ENCODE measurements at places on chromosomes 5 and 9.

GRCh38 chr9:83238871-83239640, 176.1 kb upstream of the RASEF start:
- DNase-seq = no peak

- DNase-seq = no peak
These were observed 182.8 kb upstream of the SLC27A6 start for GRCh38 chr5:128782446-128782845.

DNA sequence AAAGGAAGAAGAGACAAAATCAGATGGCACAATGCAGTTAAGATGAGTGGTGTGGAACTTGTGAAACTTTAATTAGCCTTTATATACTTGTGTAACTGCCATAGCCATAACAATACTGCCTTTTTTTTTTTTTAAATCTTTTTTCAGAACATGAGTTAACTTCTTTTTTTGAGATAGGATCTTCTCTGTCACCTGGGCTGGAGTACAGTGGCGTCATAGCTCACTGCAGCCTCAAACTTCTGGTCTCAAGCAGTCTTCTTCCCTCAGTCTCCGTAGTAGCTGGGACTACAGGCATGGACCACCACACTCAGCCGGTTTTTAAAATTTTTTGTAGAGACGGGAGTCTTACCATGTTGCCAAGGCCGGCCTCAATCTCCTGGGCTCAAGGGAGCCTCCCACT, 37.2 kb downstream of the GPBP1 start:
- DNase-seq = no peak

GRCh38 chr5:76579166-76579937, 43.9 kb downstream of the F2RL2 start:
- no peak for DNase-seq

DNA sequence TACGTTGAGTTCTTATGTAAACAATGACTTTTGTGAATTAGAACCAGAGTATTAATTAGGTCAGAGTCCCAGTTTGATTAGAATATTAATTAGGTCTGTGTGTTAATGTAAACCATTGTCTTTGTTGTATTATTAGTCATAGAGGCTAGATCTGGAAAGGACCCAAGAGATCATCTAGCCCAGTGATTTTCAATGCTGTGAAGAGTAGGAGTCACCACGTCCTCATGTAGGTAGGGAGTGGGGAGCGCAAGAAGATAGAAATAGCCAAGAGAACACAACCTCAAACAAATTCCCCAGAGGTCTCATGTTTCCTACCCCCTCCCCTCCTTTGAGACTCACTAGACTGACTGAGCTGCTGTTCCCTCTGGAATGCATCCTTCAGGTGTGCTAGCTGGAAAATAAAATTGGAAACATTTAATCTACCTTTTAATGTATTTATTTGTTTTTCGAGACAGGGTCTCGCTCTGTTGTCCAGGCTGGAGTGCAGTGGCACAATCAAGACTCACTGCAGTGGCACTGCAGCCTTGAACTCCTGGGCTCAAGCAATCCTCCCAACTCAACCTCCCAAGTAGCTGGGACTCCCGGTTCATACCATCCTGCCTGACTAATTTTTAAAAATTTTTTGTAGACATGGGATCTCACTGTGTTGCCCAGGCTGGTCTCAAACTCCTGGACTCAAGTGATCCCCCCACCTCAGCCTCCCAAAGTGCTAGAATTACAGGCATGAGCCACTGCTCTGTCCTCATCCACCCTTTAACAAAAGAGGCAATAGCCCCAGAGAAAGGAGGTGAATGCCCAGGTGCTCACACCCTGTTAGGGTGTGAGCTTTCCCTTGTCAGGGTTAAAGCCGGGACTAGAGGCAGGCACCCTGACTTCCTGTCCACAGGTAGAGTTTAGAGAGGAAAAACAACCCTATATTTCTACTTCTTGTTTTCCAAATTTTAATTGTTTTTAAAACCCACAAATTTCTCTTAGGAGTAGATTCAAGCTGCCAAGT, 92.9 kb downstream of the INIP start:
- DNase-seq = no peak

DNA sequence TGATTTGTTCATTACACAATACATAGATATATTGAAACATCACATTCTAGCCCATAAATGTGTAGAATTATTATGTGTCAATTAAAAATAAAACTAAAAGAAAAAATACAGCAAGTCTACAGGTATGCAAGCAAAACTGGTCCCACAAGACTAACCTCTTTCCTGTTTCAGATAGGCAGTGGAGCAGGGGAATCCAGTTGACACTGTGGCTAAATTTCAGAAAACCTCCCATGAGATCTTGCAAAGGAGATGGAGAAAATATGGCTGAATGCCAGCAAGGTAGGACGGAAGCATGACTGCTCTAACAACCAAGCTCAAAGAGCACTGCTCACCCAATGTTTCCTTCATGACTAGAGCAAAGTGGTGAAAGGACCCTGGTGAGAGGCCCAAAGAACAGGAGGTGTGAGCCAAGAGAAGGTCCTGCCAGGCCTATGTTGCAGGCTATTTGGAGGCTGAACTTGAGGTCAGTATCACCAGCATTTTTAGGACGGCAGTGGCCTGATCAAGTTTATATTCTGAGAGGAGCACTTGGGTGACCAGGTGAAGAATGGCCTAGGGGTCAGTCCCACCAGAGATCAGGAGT, 1.1 kb upstream of the SH3TC2 start:
- no peak for DNase-seq

- DNase-seq = peak; percentile 62
These were observed 128.3 kb downstream of the GPBP1 start for GRCh38 chr5:57302164-57302563.

- DNase-seq = no peak
These were observed 148.5 kb upstream of the MRPS30 start for GRCh38 chr5:44660251-44660650.

- no peak for DNase-seq
These were observed 566.2 kb downstream of the BNC2 start for GRCh38 chr9:16304301-16304700.

GRCh38 chr5:41120600-41120999, 49.5 kb upstream of the MROH2B start:
- no peak for DNase-seq

- DNase-seq = no peak
These were observed 8.2 kb downstream of the DNM1 start for GRCh38 chr9:128211186-128211980.

GRCh38 chr9:127232833-127233549, 31.6 kb upstream of the GARNL3 start:
- no peak for DNase-seq

DNA sequence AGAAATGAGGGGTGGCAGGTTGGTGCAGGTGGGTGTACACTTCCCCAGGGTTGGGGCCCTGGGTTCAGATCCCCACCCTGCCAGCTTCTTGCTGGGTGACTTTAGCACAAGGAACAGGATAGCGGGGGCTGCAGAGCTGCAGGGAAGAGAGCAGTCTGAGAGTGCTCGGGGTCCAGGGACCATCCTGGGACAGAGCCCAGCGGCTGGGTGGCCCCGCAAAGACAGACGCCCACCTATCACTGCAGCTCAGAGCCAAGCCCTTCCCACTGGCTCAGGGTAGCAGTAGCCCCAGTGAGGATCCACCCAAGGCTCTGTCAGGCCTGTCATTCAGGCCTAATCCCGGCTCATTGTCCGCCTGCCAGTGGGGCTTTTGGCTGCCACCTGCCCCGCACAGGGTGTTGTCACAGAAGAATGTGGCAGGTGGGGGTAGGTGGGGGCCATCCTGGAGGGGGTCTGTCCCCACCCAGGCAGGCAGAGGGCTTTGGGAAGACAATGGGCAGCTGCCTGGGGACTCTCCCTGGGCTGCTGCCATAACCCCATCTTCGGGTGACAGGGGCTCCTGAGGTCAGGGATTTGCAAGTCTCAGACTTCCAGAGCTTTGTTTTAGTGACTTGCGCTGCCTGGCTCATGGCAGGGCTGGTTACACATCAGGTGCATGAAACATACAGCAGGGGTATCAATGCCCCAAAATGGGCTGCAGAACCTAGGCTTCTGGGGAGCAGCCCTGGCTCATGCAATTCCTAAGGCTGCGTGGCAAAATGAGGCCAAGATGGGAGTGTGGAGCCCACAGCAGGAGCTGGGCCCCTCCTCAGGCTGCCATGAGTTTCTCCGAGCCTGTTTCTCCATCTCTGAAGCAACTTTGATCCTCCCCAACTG, 52.1 kb downstream of the BARX1 start:
- DNase-seq = no peak

- DNase-seq = peak; percentile 41
These were observed 65.2 kb upstream of the SPIN1 start for GRCh38 chr9:88322906-88323566.

- no peak for DNase-seq
These were observed 78.4 kb upstream of the ITGA1 start for GRCh38 chr5:52709167-52709925.

DNA sequence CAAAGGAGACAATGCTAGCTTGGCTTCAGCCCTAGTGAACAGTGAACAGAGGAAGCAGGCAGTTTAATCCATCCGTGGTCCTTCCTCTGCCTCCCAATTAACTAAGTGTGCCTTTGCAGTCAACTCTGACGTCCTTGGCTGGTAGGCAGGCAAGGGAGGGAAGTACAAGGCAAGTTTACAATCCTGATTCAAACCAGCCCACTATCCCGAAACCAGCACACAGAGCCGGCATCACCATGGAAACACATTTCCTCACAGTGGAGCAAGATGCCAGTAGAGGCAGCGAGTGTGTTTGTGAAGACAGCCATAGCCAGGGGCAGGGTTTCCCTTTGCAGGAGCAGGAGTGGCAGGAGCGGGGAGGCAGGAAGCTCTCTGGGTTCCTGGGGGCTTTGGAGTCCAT, 73.9 kb downstream of the GOLPH3 start:
- no peak for DNase-seq

- no peak for DNase-seq
These were observed 408.7 kb downstream of the TLE4 start for GRCh38 chr9:79980432-79980831.

- no peak for DNase-seq
These were observed 48.0 kb downstream of the CAMK2A start for GRCh38 chr5:150241298-150242160.

GRCh38 chr5:44641820-44642219, 166.9 kb upstream of the MRPS30 start:
- no peak for DNase-seq

GRCh38 chr5:121086671-121087070, 622.6 kb downstream of the PRR16 start:
- no peak for DNase-seq

- DNase-seq = no peak
These were observed 68.2 kb upstream of the APC start for GRCh38 chr5:112669328-112669963.

DNA sequence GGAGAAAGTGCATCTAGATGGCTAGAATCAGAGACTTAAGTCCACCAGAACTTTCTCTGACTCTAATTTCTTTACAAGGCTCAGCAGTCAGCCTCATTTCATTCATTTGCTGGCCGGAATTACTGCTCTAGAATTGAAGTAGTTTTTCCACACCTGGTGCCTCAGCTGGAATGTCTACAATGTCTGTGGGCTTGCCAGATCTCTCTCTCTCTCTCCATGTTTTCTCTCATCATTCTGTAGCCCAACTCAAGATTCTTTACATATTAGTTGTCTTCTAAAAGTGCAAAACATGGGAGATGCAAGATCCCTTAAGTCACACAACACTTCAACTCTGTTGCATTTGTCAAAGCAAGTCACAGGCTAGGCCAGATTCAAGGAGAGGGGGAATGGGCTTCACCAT, 103.9 kb upstream of the TAF11L2 start:
- DNase-seq = no peak

DNA sequence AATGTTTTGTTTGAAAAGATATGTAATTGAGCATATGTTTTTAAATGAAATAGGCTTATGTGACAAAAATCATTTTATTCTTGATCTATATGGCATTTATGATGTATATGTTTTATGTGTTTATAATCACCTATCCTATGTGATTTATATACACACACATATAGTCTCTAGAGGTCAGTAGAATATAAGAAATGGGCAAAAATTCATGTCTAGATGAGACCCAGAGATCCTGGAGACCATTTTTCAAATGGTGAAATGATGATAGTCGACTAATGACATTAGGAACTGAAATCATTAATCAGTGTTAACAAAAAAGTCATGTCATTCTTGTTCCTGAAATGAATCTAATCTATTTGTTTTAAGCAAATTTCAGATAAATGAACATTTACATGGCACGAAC, 709.2 kb upstream of the WWC1 start:
- no peak for DNase-seq

DNA sequence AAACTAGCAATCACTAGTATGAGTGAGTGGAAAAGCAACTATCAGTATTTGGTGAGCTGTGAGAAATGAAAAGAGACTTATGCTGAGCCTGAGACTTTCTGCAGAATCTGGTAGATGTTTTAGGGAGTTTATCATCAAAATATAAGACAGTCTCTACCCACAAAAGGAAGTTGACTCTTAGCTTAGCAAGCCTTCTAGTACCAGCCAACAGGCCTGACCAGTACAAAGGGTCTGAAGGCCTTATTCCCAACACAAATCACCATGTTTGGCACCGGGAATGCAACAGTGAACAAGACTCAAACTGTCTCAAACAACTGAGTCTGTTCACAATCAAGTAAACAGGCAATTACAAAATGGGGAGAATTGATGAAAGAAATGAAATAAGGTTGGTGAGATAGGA, 244.4 kb downstream of the CWC27 start:
- DNase-seq = no peak

- no peak for DNase-seq
These were observed 87.9 kb upstream of the MAMDC2 start for GRCh38 chr9:69955536-69956355.

DNA sequence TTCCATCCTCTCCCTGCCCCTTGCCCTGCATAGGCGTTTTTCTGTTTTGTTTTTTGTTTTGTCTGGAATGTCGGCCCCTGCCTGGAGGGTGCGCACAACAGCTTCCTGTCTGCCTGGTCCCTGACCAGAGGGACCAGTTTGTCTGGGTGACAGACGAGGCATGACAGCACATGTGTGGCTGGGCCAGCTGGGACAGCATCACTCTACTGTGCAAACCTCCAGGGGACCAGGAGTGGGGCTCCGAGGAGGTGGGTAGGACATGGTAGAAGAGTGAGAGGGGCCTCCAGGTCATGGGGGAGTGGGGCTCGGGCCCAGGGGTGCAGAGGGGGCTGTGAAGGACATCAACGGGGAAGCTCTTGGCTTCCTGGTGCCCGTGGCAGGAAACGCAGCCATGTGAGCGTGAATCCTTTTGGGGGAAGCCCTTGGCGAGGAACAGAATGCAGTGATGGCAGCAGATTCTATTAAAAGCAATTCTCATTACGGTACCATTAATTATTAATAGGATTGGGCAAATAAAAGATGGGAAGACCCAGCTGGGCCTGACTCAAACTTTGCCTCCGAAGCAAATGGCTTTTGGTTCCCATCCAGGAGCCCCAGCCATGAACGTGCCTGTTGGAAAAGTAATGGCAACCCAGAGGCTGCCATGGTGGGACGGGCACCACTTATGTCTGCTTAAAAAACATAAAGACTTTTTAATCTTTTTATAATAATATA, 184.4 kb upstream of the IER5L start:
- no peak for DNase-seq

DNA sequence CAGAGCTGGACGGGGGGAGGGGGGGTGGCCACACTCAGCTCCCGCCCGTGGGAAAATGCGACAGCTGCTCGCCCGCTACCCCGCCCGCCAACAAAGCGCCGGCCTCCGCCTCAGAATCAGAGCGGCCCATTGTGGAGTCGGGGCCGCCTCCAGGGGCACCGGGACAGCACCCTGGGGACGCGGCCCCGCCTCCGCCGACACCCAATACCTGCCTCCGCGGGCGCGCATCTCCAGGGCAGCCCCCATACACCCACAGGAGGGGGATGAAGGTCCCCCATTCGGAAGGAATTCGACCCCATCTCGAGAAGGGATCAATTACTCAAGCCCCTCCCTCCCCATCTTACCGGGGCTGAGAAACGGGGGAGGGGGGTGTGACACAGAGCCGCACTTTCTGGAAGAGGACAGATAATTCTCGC, 1.3 kb downstream of the NOTCH1 start:
- peak; percentile 75 for DNase-seq

GRCh38 chr5:39192450-39193160, 26.8 kb downstream of the FYB1 start:
- DNase-seq = no peak

Measured in activated naive CD8-positive, alpha-beta T cell treated with anti-CD3 and anti-CD28 coated beads, Interleukin-2, amount 50 U/mL, for 24 hours (primary cell).